DMS53 (cell line): ENCODE measurements at places on chromosomes 6 and 20.

DNA sequence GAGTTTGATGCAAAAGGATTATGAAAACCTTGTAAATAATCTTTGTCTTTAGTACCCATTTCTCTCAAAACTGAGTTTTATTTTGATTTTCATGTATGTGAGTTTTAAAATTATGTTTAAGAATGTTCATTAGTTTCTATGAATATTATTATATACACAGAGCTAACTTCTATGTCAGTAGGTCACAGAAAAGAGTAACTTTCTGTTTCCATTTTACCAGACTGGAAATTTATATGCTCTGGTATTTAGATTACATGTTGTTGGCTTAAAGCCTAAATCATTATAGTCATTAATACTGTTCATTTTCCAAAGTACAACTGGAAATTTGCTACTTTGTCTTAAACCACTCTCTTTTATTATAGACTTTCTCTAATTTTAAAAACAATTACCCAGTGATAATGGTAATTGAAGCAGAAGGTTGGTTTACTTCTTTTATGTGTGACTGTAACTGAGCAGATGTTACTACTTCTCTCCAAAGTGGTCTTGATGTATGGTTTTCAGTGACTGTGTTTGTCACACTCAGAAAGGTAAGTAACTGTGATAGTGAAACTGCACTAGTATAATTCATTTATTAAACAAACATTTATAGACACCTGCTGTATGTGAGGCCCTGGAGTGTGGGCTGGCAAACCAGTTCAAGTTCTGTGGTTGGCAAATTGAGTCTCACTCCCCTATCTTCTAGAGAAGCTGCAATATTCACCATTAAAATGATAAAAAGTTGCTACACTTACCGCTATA lies 13.2 kb downstream of the CRYBG1 start:
- DNase-seq = no peak

GRCh38 chr6:38307740-38308139 lies 332.0 kb downstream of the BTBD9 start:
- DNase-seq = no peak

- peak; percentile 31 for DNase-seq
Observed at GRCh38 chr6:12482386-12483375, 192.5 kb downstream of the EDN1 start.

DNA sequence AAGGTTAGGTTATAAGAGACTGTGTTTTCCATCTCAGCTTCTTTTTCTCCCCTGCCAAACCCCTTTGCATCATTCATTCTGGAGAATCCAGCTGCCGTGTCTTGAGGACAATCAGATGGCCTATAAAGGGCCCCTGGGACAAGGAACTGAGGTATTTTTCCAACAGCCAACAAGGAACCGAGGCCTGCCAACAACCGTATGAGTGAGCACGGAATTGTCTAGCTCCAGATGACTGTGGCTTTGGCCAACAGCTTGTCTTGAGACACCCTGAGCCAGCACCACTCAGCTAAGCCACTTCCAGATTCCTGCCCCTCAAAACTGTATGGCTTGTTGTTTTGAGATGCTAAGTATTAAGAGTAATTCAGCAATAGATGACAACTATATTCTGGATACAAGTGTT lies 433.7 kb upstream of the HSF2 start:
- no peak for DNase-seq
